ENCODE measurements at places on chromosomes 12 and 14.

DNA sequence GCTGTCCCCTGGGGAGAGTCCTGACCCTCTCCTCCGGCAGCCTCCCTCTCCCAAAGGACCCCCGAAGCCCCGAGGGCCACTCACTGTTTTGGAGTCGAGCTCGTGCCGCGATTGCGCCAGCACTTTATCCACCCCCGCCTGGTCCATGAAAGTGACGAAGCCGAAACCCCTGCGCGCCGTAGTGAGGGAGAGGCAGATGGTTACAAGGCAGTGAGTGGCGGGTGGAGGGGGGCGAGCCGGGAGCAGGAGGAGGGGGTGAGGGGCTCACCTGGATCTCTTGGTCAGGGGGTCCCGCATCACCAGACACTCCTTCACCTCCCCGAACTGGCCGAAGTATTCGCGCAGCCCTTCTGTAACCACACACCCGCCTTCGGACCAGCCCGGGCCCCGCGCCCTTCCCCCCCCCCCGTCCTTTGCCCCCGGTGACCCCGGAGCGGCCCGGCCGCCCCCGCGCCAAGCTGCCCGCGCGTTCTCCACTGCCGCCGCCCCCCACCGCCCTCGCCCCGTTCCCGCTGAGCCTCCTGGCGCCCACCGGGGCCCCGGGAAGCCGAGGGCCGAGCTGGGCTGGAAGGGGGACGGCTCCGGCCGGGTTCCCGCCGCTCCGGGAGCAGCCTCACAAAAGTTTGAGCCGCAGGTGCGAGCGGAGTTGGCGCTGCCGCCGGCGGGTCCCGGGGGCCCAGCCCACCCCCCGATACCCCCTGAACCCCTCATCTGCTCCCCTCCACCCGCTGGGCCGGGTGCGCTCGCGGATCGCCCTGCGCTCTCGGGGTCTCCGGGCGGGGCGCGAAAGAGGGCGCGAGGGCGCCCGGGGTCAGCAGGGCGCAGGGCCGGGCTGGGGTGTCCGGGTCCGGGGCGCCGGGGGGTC, 808 bp downstream of the MSI1 start:
- DNase-seq = no peak

- no peak for DNase-seq
Observed at GRCh38 chr14:52012635-52013034, 23.3 kb downstream of the RTRAF start.

GRCh38 chr14:64637735-64638473, 66.3 kb upstream of the PLEKHG3 start:
- no peak for DNase-seq

DNA sequence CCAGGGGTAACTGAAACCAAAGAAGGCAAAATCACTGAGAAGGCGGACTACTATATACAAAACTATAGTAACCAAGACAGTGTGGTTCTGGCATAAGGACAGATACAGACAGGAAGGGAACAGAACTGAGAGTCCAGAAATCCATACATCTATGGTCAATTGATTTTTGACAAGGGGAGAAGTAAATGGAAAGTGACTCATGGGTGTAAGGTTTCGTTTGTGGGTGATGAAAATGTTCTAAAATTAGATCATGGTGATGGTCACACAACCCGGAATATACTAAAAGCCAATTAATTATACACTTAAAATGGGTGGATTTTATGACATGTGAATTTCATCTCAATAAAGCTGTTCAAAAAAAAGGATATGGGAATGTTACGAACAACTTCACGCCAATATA, 18.7 kb downstream of the ANGEL1 start:
- DNase-seq = no peak

DNA sequence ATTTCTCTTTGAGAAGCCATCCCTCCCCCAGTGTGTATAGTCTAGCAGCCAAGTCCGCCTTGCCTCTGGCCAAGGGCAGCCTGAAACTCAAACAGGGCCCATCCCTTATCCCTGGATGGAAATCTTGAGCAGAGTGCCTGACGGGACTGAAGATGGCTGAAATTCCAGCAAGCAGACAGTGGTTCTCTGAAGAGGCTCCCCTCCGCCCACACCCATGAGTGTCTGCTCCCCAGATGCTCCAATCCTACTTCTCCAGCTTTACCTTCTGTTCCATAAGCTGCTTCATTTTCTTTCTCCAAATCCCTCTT, 396.2 kb downstream of the NUAK1 start:
- no peak for DNase-seq

GRCh38 chr12:24979329-24979728, 30.4 kb upstream of the BCAT1 start:
- no peak for DNase-seq

DNA sequence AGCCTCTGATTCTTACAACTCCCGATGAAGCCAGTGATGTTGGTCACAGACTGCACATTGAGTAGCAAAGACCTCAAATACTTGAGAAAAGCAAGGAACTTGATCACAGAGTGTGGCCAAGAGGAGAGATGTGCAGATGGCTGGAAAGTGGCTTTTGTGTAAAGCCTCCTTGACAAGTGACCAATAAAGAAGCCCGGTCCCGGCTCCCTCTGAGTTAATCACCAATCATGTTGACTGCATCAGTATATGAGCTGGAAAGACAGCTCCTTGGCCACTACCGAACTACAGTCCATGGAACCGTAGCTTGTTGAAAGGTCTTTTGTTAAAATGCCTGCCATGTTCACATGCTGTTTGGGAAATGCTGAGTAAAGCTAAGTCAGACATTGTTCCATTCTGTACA, 23.7 kb upstream of the SERPINA6 start:
- no peak for DNase-seq
